NCI-H1092 (cell line): ENCODE measurements at places on chromosomes 3 and 15.

- no peak for DNase-seq
Observed at GRCh38 chr3:162370141-162370540, 873.5 kb downstream of the OTOL1 start.

DNA sequence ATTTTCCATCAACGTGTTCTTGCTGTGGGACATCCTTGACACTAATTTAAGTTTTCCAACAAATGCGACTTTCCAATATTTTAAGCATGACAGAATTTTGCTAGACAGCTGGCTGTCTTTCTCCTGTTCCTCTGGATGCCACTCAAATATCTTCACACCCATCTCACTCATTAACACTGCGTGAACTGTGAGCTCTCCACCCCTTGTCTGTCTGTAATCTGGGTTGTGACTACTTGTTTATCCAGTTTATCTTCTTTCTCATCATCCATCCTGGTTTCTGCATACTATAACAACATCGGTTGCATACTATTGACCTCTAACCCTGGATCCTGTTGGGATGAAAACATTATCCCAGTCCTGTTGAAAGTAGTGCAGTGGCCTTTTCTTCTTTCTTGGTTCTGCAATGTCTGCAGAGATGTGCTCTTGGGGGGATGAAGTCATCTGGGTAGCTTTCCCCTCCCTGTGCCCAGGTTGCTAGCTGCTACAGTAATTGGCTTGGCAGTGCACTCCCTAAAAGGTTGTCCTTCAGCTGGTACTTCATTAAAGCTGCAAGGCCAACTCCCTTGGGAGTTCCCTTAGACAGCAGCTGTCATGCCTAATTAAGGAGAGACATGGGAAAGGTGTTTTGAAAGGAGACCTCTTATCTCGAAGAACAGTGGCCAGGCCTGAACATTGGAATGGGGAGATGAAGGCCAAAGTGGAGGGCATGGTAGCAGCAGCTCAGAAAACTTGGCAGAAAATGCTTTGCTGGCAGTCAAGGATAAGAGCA lies 24.7 kb downstream of the KAT2B start:
- DNase-seq, result peak; percentile 25

- no peak for DNase-seq
Observed at GRCh38 chr3:113601240-113601639, 68.9 kb downstream of the SIDT1 start.

- DNase-seq, result no peak
Observed at GRCh38 chr3:148914936-148915690, 50.0 kb downstream of the CPA3 start.

DNA sequence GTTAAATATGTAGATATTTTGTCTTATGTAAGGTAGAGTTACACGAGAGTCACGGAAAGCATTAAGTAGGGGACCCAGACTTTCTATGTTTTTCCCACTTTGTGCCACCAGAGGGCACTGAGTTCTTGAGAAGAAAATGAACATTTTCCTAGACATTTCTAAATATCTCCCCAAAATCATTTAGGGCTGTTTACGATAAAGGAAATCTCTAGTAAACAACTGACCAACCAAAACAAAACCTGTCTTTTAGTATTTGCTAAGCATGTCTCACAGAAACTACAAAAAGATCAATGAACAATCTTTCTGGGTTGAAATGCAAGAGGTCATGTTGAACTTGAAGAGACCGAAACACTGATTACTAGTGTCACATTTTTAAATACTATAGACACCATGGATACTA lies 16.1 kb downstream of the POU1F1 start:
- DNase-seq, result peak; percentile 2

- DNase-seq, result no peak
Observed at GRCh38 chr3:60523536-60523935, 727.7 kb downstream of the FHIT start.

DNA sequence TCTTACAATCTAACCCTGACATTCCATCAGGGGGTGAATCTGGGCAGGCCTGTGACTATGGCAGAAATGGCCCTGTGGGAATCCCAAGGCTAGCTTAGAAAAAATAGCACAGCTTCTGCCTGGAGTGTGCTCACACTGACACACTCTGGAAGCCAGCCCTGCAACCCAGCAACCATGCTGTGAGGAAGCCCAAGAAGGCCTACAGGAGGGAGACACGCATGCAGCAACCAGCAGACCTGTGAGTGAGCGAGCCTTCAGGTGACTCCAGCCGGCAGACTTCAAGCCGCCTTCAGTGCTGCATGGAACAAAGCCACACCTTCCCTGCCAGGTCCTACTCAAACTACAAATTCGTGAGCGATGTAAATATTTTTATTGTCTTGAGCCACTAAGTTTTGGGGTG lies 26.1 kb downstream of the RAB6B start:
- DNase-seq, result no peak

DNA sequence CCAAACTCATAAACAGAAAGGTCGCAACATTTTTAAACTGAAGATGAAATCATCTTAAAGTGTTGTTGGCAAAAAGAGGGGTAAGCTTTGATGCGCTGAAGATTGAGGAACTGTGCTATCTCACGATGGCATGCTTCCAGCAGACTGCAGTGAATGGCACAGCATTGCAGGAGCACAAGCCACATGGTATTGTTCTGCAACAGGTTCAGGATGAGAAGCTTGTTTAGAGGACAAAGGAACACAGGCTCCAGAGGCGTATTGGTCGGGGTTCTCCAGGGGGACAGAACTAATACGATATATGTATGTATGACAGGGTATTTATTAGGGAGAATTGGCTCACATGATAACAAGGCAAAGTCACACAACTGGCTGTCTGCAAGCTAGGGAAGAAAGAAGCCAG lies 13.8 kb upstream of the PLD1 start:
- no peak for DNase-seq

GRCh38 chr3:135328036-135328435 lies 533.0 kb downstream of the EPHB1 start:
- DNase-seq, result no peak

DNA sequence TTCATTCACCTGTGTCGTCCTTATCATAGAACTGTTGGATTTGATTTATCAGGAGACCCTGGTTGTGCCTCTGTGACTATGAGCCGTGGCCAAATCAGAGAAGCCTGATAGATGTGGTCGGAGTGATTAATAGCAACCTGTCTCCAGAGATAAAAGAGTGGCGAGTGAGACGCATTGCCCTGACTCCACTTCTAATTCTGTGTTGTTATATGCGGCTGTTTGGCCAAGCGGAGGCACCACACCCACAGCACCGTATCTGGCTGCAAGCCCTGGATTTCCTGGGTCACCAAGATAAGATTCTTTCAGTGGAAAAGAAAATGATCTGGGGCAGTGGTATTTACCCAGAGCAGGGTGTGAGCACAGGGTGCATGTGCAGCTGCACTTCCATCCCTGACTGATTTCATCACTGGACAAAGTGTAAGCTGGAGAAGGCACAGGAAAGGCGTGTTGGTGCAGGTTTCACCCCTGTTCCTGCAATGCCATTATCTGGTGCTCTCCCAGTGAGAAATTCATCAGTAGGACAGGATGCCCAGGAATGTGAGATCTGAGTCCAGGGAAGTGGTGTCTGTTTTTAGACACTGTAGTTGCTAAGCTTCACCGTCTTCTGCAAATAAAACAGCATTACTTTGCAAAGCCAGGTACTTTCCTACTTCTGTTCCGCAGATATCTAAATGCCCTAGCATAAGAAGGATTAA lies 84.6 kb downstream of the CD47 start:
- DNase-seq, result no peak

DNA sequence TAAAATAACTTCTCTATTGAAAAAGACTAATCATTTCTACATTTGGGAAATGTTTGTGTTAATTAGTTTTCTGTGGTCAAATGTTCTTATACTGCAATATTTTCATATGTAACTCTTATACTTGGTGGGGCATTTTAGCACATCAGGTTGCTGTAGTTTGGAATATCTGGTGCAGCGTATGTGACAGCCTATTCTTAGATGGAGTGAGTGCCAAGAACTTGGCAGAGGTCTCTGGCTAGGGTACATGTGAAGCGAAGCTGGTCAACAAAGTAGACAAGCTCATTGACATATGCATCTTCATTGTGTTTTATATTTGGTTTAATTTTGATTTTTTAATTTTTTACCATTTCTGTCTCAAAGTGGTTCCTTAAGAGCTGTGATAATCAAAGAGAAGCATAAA lies 53.2 kb downstream of the CHAC1 start:
- DNase-seq, result no peak

DNA sequence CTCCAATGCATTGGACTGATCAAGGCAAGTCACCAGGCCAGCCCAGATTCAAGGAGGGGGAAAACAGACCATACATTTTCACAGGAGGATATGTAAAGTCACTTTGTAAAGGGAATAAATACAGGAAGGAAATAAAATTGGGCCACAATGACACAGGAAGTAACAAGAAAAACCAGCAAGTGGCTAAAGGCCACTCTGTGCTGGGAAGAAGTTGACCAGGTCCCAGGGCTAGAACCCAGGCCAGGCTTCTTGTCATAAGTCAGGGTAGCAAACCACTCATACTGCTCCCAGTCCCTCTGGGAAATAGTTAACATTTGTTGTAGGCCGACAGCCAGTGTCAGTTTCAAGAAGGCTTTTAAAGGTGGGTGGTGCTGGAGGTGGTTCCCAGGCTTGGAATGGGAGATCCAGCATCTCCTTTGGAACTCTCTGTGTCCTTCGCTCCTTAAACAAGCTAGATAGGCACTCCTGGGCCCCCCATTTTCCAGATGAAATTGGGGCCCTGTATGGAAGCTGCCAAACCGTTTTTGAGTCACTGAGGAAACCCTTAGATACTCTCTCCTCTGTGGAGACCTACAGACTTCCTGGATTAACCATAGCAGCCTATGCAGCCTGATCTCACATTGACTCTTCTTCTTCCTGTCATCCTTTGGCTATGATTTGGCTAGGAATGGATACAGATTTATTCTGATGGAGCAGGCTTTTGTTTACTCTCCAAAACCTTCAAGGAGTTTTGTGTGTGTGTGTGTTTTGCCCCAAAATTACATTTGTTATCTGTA lies 14.7 kb upstream of the EDC3 start:
- no peak for DNase-seq

GRCh38 chr3:123312331-123313265 lies 110.9 kb downstream of the SEC22A start:
- DNase-seq, result no peak

DNA sequence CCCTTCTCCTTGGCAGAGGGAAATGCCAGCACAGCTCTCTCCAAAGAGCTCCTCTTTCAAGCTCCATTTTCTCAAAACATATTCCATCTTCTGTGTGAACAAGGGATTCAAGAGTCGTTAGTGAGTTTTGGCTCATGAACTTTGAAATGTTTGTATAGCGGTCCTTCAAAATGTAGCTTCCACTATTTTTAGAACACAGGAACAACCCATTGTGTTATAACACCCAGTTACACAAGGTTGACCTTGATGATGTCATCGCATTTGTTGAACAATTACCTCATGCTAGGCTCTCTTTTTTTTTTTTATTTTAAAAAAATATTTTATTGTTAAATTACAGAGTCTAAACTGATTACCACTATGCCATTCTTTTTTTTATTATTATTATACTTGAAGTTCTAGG lies 251.7 kb downstream of the THSD4 start:
- DNase-seq, result no peak

GRCh38 chr3:85041001-85041400 lies 82.2 kb downstream of the CADM2 start:
- no peak for DNase-seq

- no peak for DNase-seq
Observed at GRCh38 chr3:62335196-62335595, 38.2 kb downstream of the FEZF2 start.

DNA sequence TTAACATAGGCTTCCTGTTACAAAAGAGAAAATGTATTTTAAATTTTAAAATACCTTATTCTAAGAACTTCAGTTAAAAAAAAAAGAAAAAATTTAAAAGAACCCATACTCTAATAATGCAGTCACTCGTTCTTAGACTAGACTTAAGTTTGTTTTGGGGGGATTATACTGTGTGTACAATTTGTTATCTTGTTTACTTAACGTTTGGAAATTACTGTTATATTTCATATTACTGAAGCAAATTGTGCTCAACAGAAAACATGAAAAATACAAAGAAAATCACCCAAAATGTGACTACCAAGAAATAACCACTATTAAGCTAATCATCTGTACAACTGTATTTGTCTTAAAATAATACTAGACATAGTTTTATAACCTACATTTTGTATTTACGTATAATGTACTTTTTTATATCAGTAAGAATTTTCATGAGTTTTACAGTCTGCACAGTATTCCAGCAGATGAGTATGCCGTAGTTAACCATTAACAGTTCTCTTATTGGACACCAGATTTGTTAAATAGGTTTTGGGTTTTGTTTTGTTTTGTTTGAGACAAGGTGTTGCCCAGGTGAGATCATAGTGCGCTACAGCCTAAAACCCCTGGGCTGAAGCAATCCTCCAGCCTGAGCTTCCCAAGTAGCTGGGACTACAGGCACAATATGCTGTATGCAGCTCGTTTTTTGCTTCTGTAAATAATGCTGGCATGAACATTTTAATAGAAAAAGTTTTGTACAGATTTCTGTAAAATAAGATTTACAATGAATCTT lies 88.8 kb upstream of the CHD2 start:
- no peak for DNase-seq

GRCh38 chr3:147797095-147797494 lies 387.9 kb downstream of the ZIC1 start:
- no peak for DNase-seq

- DNase-seq, result no peak
Observed at GRCh38 chr3:13715961-13716360, 163.9 kb downstream of the WNT7A start.

- DNase-seq, result no peak
Observed at GRCh38 chr15:70507772-70508371, 255.5 kb downstream of the UACA start.

- no peak for DNase-seq
Observed at GRCh38 chr3:141191097-141191749, 40.4 kb upstream of the PXYLP1 start.

- DNase-seq, result no peak
Observed at GRCh38 chr3:134880431-134880830, 85.4 kb downstream of the EPHB1 start.

GRCh38 chr3:71166339-71167240 lies 416.9 kb downstream of the FOXP1 start:
- no peak for DNase-seq

- DNase-seq, result no peak
Observed at GRCh38 chr3:173037840-173038483, 103.1 kb downstream of the SPATA16 start.
